ENCODE measurements at places on chromosomes 1 and 21. TPM values are rescaled to one million over a fixed set of nuclear protein-coding genes. Genes with fewer than 3 reads are reported as not detected.

DNA sequence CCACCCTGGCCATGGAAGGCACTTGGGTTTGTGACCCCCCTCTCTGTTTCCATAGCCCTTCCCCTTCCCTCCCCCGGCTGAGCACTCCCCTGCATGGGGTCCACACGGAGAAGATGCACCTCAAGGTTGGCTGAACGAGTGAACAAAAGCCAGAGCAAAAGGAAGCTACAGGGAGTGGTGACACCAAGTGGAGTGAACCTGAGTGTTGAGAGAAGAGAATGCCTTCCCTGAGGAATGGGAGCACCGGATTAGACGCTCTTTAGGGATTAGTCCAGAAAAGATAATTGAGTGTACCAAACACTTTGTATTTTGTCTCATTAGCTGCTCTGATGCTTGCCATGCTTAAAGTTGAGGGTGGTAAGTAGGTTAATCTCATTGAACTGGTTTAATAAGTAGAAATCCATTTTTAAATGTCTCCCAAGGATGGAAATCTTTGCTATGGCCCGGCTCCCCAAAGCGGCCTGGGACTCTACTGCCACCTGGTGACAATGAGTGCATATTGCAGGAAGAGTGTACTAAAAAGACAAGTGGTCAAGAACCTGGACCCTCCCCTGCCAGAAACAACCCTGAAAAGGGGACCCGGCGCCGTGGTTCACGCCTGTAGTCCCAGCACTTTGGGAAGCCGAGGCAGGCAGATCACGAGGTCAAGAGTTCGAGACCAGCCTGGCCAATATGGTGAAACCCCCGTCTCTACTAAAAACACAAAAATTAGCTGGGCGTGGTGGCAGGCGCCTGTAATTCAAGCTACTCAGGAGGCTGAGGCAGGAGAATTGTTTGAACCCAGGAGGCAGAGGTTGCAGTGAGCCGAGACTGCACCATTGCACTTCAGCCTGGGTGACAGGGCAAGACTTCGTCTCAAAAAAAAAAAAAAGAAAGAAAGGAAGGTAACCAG is 150.6 kb upstream of the ZC3H12A start:
- H3K27me3 ChIP-seq: peaks cover 32% of the 10 kb centered on the region
- no peak overlapping the region for H3K27ac ChIP-seq
- no peaks in the 10 kb centered on the region for H3K4me1 ChIP-seq
- no peak for DNase-seq

- no peak overlapping the region for H3K27ac ChIP-seq
- no peaks in the 10 kb centered on the region for H3K27me3 ChIP-seq
- H3K36me3 ChIP-seq: no peaks in the 10 kb centered on the region
- no peak overlapping the region for H3K4me3 ChIP-seq
- H3K4me1 ChIP-seq: no peaks in the 10 kb centered on the region
These were observed 109.7 kb upstream of the HP1BP3 start for GRCh38 chr1:20896826-20897225.

FMN2 gene
- not detected for total RNA-seq

DNA sequence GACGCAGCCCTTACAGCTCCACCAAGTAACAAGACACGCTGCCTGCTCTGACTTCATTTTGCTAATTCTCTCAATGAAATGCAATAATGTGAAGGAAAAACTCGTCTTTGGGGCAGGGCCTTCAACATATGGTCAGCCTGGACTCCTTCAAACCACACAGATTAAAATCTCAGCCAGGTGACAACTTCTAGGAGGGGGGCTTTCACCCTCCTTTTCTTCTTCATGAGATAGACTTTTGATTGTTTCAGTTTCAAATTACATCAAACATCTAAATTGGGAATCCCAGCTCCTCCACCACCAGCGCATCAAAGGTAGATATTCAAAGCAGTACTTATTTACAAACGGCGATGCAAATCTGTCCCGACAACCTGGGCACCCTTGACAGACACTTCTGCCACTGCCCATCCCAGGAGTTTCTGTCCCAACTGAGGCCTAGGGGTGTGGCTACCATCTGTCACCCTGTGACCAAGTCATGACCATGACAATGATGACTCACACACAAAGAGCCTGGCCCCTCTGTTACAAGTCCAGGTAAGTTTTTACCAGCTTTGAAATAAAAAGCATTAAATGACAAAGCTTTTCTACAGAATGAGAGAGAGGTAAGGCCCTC is 29.7 kb downstream of the SSBP3 start:
- H3K4me3 ChIP-seq: no peak overlapping the region
- DNase-seq: peak; percentile 13
- no peaks in the 10 kb centered on the region for H3K27me3 ChIP-seq
- no peak overlapping the region for H3K27ac ChIP-seq
- H3K4me1 ChIP-seq: peaks cover 29% of the 10 kb centered on the region
- H3K36me3 ChIP-seq: no peaks in the 10 kb centered on the region

EXO1 gene
- total RNA-seq: 32.9 TPM

DNA sequence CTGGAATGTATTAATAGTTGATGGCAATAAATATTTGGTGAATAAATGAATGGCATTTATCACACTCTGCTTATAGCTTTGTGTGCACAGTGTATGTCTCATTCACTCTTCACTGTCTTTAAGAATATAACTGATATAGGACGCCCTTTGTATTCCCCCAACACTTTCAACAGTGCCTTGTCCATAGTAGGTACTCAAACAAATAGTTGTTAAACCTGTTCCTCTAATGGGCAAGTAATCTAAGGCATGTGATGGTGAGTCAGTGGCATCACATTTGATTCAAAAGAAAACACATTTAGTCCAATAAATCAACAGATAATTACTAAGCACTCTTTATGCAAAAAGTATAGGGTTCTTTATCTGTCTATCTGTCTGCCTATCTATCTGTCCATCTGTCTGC is 11.2 kb upstream of the RXRG start:
- no peak overlapping the region for H3K4me3 ChIP-seq
- peaks cover 43% of the 10 kb centered on the region for H3K27me3 ChIP-seq
- no peaks in the 10 kb centered on the region for H3K4me1 ChIP-seq
- H3K36me3 ChIP-seq: no peaks in the 10 kb centered on the region

- no peaks in the 10 kb centered on the region for H3K36me3 ChIP-seq
- H3K4me3 ChIP-seq: no peak overlapping the region
- H3K4me1 ChIP-seq: no peaks in the 10 kb centered on the region
- no peaks in the 10 kb centered on the region for H3K27me3 ChIP-seq
- no peak overlapping the region for H3K27ac ChIP-seq
These were observed 1.5 kb upstream of the CLCNKA start for GRCh38 chr1:16020325-16020724.

- H3K4me1 ChIP-seq: no peaks in the 10 kb centered on the region
- H3K4me3 ChIP-seq: no peak overlapping the region
- no peaks in the 10 kb centered on the region for H3K27me3 ChIP-seq
- no peak for DNase-seq
- no peak overlapping the region for H3K27ac ChIP-seq
These were observed 38.6 kb upstream of the ETS2 start for GRCh38 chr21:38766987-38767722.

- peak overlapping the region; percentile 95 for H3K27ac ChIP-seq
- no peaks in the 10 kb centered on the region for H3K36me3 ChIP-seq
- DNase-seq: no peak
- peak overlapping the region; percentile 68 for H3K4me3 ChIP-seq
These were observed 11.5 kb downstream of the ADAMTSL4 start for GRCh38 chr1:150560576-150561253.

GRCh38 chr1:208007938-208008342 is 97.0 kb upstream of the CD34 start:
- H3K4me3 ChIP-seq: no peak overlapping the region
- H3K36me3 ChIP-seq: no peaks in the 10 kb centered on the region
- DNase-seq: no peak
- H3K27ac ChIP-seq: no peak overlapping the region

DNA sequence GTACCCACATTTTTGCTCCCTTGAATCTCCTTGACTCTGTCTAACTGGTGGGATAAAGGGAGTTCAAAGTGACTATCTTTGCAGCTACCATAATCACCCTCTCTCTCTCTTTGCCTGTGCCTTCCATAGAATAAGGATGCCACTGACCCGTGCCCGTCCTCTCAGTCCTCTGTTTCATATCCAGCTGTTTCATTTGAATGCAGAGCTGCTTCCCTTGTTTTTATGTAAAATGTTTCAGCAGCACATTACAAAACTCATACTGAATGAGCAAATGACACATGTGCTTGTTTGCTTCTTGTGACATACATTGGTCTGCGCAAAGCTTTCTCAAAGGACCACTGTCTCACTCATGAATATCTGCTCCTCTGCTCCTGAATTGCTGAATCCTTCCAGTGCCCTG is 38.4 kb downstream of the CDC42 start:
- H3K4me3 ChIP-seq: no peak overlapping the region
- H3K27me3 ChIP-seq: no peaks in the 10 kb centered on the region
- no peak for DNase-seq
- peaks cover 21% of the 10 kb centered on the region for H3K36me3 ChIP-seq
- H3K4me1 ChIP-seq: no peaks in the 10 kb centered on the region
- H3K27ac ChIP-seq: no peak overlapping the region

GRCh38 chr1:65209005-65209885 is 61.2 kb downstream of the AK4 start:
- no peaks in the 10 kb centered on the region for H3K4me1 ChIP-seq
- H3K27ac ChIP-seq: no peak overlapping the region
- no peaks in the 10 kb centered on the region for H3K36me3 ChIP-seq
- H3K4me3 ChIP-seq: no peak overlapping the region

GRCh38 chr1:66240491-66241484 is 293.2 kb upstream of the SGIP1 start:
- H3K4me1 ChIP-seq: no peaks in the 10 kb centered on the region
- no peak overlapping the region for H3K4me3 ChIP-seq
- no peak overlapping the region for H3K27ac ChIP-seq
- no peak for DNase-seq
- no peaks in the 10 kb centered on the region for H3K36me3 ChIP-seq

GRCh38 chr1:115323366-115324004 is 14.6 kb downstream of the NGF start:
- DNase-seq: no peak
- no peaks in the 10 kb centered on the region for H3K27me3 ChIP-seq
- no peaks in the 10 kb centered on the region for H3K4me1 ChIP-seq
- H3K4me3 ChIP-seq: no peak overlapping the region
- no peak overlapping the region for H3K27ac ChIP-seq
- H3K36me3 ChIP-seq: no peaks in the 10 kb centered on the region

SPRR1B gene
- total RNA-seq: 0.66 TPM

CD1E gene
- not detected for total RNA-seq

DNA sequence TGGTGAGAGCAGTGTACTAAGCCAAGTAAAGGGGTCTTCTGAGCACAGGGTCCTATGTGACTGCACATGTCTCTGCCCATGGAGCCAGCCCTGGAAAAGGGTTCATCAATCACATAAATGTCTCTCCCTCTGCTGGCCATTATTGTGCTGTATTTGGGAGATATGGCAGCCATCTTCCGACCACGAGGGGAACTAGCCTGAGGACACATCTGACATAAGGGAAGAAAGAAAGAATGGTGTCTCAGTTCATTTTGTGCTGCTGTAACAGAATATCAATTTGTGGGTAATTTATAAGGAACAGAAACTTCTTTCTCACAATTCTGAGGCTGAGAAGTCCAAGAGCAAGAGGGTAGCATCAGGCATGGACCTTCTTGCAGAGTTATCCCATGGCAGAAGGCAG is 55.1 kb upstream of the GJA5 start:
- no peaks in the 10 kb centered on the region for H3K4me1 ChIP-seq
- H3K4me3 ChIP-seq: no peak overlapping the region
- H3K27ac ChIP-seq: no peak overlapping the region
- H3K36me3 ChIP-seq: no peaks in the 10 kb centered on the region
- DNase-seq: no peak

PDZK1IP1 gene
- total RNA-seq: not detected

TRIM58 gene
- not detected for total RNA-seq

- H3K27me3 ChIP-seq: no peaks in the 10 kb centered on the region
- H3K4me1 ChIP-seq: peaks cover 8% of the 10 kb centered on the region
- no peaks in the 10 kb centered on the region for H3K36me3 ChIP-seq
- DNase-seq: no peak
- H3K27ac ChIP-seq: no peak overlapping the region
- no peak overlapping the region for H3K4me3 ChIP-seq
These were observed 387.2 kb upstream of the VAMP3 start for GRCh38 chr1:7383671-7384520.

CFHR2 gene
- total RNA-seq: not detected

DNA sequence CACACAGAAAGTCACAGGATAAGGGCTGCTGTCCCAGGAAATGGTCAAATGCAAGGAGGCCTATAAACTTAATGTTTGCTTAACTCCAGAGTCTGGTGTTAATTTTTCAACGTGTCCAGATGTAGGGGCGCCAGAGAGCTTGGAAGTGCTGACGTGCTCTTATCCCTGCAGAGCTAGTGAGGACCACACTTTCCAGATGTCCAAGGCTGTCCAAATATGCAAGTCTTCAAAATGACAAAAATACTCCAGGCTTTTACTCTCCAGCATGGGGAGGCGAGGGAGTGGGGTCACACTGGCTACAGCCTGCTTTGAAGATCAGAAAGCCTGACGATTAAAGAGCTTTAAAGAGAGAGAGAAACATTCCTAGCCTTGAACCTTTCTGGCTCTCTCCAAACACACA is 57.6 kb downstream of the ABCA4 start:
- no peak overlapping the region for H3K27ac ChIP-seq
- no peaks in the 10 kb centered on the region for H3K27me3 ChIP-seq
- no peaks in the 10 kb centered on the region for H3K36me3 ChIP-seq
- DNase-seq: peak; percentile 51
- H3K4me1 ChIP-seq: peaks cover 51% of the 10 kb centered on the region
- no peak overlapping the region for H3K4me3 ChIP-seq

GRCh38 chr1:176938375-176938774 is 226.1 kb downstream of the ASTN1 start:
- H3K4me3 ChIP-seq: no peak overlapping the region
- no peak overlapping the region for H3K27ac ChIP-seq
- no peaks in the 10 kb centered on the region for H3K36me3 ChIP-seq
- H3K4me1 ChIP-seq: no peaks in the 10 kb centered on the region

GRCh38 chr1:21368515-21369289 is 71.2 kb upstream of the NBPF3 start:
- H3K4me3 ChIP-seq: no peak overlapping the region
- DNase-seq: peak; percentile 77
- H3K27me3 ChIP-seq: no peaks in the 10 kb centered on the region
- H3K4me1 ChIP-seq: peaks cover 11% of the 10 kb centered on the region
- no peaks in the 10 kb centered on the region for H3K36me3 ChIP-seq

- no peaks in the 10 kb centered on the region for H3K36me3 ChIP-seq
- no peaks in the 10 kb centered on the region for H3K4me1 ChIP-seq
- DNase-seq: no peak
- no peaks in the 10 kb centered on the region for H3K27me3 ChIP-seq
- no peak overlapping the region for H3K4me3 ChIP-seq
These were observed 788 bp upstream of the TXNIP start for GRCh38 chr1:145997016-145997717.

DNA sequence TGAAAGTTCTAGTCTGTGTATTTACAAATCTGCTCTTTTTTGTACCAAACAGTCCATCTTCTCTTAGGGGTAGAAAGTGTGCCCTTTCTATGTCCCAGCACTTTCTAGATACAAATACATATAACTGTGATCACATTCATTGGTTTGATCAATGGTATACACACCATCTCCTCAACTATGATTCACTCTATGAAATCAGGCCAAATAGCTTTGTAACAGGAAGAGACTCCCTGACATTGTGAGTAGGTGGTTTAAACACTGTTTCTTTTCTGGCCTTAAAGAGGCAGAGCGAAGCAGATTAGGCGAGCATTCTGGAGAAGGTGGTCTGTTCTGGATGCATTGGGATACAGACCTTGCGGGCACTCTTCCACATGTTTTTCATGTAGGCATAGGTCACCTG is 39.3 kb upstream of the EXOSC10 start:
- H3K4me3 ChIP-seq: no peak overlapping the region
- H3K27me3 ChIP-seq: no peaks in the 10 kb centered on the region
- no peaks in the 10 kb centered on the region for H3K4me1 ChIP-seq
- H3K27ac ChIP-seq: no peak overlapping the region

Measured in HCT116 (cell line).